ENCODE measurements at places on chromosomes 2 and 18. TPM values are rescaled to one million over a fixed set of nuclear protein-coding genes. Genes with fewer than 3 reads are reported as not detected.

Gene TLX2
- not detected for total RNA-seq

- DNase-seq, result no peak
Observed at GRCh38 chr2:227793148-227793712, 20.4 kb upstream of the CCL20 start.

Gene GALNT13
- 5.8 TPM for total RNA-seq

Gene ODC1
- 50.9 TPM for total RNA-seq

Gene DNAH7
- total RNA-seq, result 0.98 TPM

DNA sequence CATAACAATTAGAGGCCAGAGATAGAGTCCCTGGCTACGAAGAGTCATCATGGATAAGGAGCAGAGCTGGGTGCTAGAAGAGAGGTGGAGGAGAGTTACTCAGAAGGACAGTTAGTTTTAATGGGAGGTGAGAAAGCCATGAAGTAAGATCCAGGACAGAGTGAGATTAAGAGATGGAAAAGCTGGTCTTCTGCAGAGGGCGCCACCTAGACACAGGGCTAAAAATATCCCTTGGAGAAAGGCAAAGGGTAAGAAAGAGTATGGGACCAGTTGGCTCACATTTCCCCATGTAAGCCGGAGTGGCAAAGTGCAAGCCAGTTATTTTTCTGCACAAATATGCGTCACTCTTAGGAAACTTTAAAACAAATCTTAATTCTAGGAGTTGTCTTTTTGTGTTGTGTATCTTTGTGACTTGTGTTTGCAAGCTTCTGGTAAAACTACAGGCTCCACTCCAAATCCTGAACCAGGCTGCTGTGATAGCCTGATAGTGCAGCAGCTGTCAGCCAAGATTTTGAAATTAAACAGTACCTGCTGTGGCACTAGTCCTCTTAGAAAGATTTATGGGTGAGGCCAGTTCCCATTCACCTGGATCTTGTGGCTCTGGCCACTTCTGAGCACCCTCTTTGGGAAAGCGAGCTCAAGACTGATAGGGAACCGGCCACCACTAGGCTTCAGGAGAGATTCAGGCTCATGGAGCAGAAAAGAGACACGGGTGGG is 204.2 kb downstream of the TPGS2 start:
- DNase-seq, result no peak

GRCh38 chr2:12066986-12067385 is 320.6 kb downstream of the LPIN1 start:
- DNase-seq, result no peak

DNA sequence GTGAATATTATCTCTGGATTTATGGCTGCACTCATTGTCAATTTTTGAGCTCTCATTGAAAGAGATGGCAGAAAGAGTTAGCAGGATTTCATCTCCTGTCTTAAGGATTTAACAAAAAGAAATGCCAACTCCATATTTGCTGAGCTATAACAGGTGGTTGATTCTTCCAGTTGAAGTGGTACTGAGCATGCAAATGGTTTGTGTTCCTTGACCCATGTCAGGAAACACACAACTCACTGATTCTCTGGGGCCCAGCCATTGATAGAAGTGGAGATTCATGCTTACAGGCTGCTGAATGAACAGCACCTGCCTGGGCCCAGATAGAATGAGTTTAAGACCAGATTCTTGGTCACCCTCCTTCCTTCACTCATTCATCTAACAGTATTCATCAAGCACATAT is 128.8 kb downstream of the CERS6 start:
- DNase-seq, result no peak

DNA sequence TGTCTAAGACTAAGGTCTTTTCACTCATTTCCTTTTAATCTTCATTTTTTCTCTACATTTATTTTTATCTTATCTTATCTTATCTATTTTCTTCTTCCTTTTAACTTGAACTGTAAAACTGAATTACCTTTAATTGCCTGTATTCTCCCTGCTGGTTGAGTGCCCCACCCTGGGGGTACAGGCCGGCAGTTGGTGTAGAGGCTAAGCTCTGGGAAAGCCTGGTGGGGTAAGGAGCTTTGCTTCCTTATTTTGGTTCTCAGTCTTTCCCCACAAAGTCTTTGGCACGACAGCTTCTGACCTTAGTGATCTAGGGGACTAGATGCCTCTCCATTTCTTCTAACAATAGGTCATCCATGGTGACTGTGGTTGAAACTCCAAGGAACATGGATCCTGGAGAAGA is 26.8 kb upstream of the HAAO start:
- DNase-seq, result no peak

Gene ZNF521
- 25.0 TPM for total RNA-seq

Gene VWA3B
- total RNA-seq, result 0.17 TPM

DNA sequence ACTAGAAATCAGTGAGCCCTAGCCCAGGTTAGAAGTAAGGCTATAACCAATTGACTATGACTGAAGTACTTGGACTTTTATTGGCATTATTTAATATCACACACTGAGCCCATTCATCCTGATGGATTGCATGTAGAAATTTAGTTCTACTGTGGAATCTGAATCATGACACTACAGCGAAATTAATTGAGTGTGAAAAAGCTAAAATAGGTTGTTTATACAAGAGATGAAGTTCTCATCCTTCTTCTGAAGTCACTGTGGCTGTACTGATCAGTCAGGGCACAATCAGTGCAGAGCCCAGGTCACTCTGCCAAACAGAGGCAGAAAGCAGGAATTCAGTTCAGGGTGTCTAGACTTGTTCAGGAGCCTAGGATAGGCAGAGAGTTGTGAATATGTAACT is 158.9 kb downstream of the BABAM2 start:
- no peak for DNase-seq

- DNase-seq, result no peak
Observed at GRCh38 chr2:7468955-7469354, 551.7 kb downstream of the RNF144A start.

Gene MERTK
- 17.3 TPM for total RNA-seq

- DNase-seq, result no peak
Observed at GRCh38 chr2:44886414-44886813, 55.1 kb upstream of the SIX3 start.

- DNase-seq, result peak; percentile 54
Observed at GRCh38 chr2:85470850-85471800, 52.6 kb downstream of the SH2D6 start.

Gene SLC5A7
- total RNA-seq, result 0.81 TPM

Gene LINC00305
- not detected for total RNA-seq

- DNase-seq, result no peak
Observed at GRCh38 chr2:222108957-222109585, 189.7 kb downstream of the PAX3 start.

GRCh38 chr18:71913641-71914040 is 630.5 kb downstream of the CBLN2 start:
- no peak for DNase-seq

- DNase-seq, result no peak
Observed at GRCh38 chr2:40564184-40564583, 112.3 kb upstream of the SLC8A1 start.

- DNase-seq, result no peak
Observed at GRCh38 chr2:221336967-221337366, 235.1 kb downstream of the EPHA4 start.

Gene DSC1
- not detected for total RNA-seq

GRCh38 chr2:42245396-42245795 is 76.2 kb downstream of the EML4 start:
- DNase-seq, result no peak

Gene AGFG1
- 92.9 TPM for total RNA-seq

Gene RAPGEF4
- total RNA-seq, result 21.8 TPM

Gene NEU2
- not detected for total RNA-seq

Gene CYRIA
- total RNA-seq, result 24.2 TPM

Gene SP5
- 2.5 TPM for total RNA-seq

Gene RPRD1A
- total RNA-seq, result 45.4 TPM

DNA sequence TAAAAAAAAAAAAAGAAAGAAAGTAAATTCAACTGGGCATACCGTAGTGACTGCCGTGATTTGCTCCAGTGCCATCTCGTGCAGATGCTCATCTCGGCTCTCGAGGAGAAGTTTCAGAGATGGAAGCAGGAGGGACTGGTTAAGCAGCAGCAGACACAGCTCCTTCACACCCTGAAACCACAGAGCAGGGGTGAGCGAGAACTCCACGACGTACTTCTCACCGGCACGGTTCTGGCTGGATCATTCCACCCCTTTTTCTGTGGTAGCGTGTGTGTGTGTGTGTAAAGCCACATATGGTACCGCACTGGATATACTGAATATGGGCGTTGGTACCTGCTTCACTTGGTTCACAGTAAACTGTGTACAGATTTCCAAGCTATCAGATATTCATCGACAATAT is 382.2 kb downstream of the NBAS start:
- no peak for DNase-seq

Gene TMEM87B
- total RNA-seq, result 28.0 TPM

- no peak for DNase-seq
Observed at GRCh38 chr2:48792030-48792429, 36.5 kb upstream of the LHCGR start.

DNA sequence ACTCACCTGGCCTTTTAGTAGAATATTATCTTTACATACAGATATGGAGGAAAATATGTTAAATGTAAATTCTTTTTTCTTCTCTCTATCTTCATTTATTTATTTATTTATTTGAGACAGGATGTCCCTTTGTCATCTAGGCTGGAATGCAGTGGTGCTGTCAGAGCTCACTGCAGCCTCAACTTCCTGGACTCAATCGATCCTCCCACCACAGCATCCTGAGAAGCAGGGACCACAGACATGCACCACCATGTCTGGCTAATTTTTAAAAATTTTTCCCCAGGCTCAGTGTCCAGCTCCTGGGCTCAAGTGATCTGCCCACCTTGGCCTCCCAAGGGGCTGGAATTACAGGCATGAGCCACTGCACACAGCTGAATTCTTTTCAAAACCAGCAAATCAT is 20.3 kb downstream of the KYNU start:
- no peak for DNase-seq

Gene CDH19
- total RNA-seq, result 1.4 TPM

Gene PLB1
- total RNA-seq, result 4.2 TPM

- no peak for DNase-seq
Observed at GRCh38 chr2:67877301-67877700, 185.5 kb downstream of the C1D start.

Gene G6PC2
- total RNA-seq, result not detected

DNA sequence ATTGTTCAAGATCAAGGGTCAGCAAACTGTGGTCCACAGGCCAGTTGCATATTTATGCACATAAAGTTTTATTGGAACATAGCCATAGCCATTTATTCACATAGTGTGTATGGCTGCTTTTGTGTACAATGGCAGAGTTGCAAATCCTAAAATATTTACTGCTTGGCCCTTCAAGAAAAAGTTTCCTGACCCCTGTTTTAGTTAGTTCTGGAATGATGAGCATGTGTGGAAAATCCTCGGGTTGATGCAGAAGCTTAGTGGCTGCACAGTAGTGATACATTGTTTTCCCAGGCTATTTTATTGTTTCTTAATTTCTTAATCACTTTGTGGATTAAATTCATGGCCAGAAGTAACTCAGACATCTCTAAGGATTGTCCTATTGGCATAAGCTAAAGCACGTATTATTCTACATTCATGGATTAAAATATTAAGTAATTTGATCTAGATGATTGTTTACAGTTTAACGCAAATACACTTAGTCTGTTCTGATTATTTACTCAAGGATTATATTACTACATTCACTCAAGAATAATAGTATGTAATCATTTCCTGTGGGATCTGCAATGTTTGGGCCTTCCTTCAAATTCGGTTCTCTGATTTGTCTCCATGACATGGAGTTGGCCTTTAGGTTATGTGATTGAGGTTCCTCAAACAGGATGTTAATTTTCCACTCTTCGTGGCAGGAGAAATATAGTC is 165.5 kb downstream of the TMEM247 start:
- DNase-seq, result no peak

DNA sequence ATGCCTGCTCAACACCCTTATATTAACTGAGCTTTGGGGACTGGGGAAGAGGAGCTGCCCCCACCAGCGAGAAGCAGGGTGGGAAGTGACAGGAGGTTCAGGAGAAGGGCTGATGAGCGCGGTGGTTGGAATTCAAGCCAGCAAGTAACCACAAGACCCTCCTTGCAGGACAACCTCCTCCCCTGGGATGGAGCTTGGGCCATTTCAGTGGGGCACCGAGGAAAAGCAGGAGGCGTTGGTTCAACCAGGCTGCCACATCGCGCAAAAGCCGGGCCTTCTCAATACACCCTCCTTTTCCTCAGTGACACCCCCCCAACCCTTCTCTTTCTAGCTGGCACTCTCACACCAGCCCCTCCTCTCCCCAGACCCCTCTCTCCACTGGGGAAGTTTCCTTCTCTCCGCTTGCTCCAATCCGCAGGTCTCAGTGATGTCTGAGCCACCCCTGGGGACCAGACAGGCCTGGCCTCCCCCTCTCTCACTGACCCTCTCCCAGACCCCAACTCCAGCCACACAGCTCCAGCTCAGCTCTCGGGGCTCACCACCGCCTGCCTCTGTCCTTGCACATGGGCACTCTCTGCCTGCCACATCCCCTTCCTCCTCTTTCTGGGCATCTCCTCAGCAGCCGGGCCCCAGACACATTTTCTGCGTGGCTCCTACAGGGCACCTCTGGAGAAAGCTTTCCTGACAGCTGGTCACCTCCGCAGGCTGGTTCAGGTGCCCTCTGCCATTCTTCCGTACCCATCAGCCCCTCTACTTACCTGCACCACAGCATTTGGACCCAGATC is 44.5 kb downstream of the KCNF1 start:
- DNase-seq, result no peak

Gene IMMT
- total RNA-seq, result 54.9 TPM

DNA sequence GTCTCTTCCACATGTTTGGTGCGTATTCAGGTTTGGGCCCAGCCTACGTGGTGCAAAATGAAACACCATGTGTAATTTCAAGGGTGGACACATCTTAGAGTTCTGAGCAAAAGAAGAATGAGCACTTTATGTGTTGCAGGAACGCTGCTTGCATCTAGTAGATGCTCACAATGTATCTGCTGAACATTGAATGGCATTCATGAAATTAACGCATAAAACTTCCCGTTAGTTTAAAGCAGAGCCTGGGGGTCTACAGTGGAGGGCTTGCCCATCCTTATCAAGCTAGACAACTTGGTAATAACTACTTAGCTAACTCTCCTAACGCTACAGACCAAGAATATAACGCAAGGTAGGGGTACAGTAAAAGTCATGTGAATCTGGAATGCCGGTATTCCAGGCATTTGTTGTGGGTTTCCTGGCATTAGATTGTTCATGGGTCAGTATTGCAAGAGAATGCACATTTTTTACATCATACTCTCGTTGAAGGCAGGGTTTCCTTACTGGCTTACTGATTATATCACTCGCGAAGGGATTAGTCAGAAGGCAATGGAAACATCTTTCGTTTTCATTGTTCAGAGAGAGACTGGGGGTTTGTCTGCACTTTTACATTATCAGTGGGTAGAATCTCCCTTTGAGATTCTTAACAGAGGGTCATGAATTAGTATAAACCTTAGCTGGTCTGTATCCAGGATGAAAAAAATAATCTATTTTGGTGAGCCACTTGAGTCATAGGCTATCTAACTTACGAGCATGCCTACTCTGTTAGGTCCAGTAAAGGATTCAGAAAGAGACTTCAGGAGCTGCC is 229.5 kb upstream of the EPAS1 start:
- DNase-seq, result no peak

GRCh38 chr2:11079136-11079824 is 76.0 kb upstream of the SLC66A3 start:
- no peak for DNase-seq

All from upper lobe of right lung (tissue), 1 donor.